ENCODE measurements at places on chromosomes 11 and 22. TPM values are rescaled to one million over a fixed set of nuclear protein-coding genes. Genes with fewer than 3 reads are reported as not detected.
A peak's percentile ranks its signal among the peaks of the same experiment; 100 is the strongest.

TEX12 gene
- not detected for total RNA-seq

ANKK1 gene
- total RNA-seq, result 0.06 TPM

DAGLA gene
- 0.91 TPM for total RNA-seq

LUZP2 gene
- total RNA-seq, result not detected

DNAJB13 gene
- not detected for total RNA-seq

ASPHD2 gene
- 3.9 TPM for total RNA-seq

DDI1 gene
- not detected for total RNA-seq

SMCO4 gene
- total RNA-seq, result 27.5 TPM

ARHGAP42 gene
- total RNA-seq, result 6.9 TPM

CRKL gene
- total RNA-seq, result 32.2 TPM

SMIM35 gene
- not detected for total RNA-seq

PAK1 gene
- 56.0 TPM for total RNA-seq

GLB1L3 gene
- total RNA-seq, result 0.23 TPM

IGF2 gene
- total RNA-seq, result 0.45 TPM

LRRC74B gene
- total RNA-seq, result not detected

GRCh38 chr11:66112601-66113499 lies 42.8 kb downstream of the PACS1 start:
- DNase-seq, result peak; percentile 78

- DNase-seq, result no peak
These were observed 18.9 kb downstream of the TOM1 start for GRCh38 chr22:35318346-35319215.

DNA sequence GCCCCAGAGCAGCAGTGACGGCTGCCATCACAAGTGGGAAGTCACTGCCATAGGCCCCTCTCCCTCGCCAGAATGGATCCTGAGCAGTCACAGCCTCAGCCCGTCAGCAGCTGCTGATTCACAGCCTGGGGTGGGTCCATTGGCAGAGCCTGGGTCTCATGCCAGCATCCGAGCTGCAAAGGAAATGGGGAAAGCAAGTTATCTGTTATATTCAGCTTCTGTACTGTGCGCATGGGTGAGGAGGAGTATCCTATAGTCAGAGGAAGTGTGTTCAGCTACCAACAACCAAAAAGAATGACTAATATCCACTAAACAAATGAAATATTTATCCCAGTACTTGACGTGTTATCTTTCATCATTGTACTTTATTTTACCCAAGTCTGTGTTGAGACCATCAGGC lies 119.7 kb downstream of the RCN1 start:
- peak; percentile 77 for DNase-seq

GRCh38 chr11:17687946-17688670 lies 31.3 kb upstream of the MYOD1 start:
- no peak for DNase-seq

DNA sequence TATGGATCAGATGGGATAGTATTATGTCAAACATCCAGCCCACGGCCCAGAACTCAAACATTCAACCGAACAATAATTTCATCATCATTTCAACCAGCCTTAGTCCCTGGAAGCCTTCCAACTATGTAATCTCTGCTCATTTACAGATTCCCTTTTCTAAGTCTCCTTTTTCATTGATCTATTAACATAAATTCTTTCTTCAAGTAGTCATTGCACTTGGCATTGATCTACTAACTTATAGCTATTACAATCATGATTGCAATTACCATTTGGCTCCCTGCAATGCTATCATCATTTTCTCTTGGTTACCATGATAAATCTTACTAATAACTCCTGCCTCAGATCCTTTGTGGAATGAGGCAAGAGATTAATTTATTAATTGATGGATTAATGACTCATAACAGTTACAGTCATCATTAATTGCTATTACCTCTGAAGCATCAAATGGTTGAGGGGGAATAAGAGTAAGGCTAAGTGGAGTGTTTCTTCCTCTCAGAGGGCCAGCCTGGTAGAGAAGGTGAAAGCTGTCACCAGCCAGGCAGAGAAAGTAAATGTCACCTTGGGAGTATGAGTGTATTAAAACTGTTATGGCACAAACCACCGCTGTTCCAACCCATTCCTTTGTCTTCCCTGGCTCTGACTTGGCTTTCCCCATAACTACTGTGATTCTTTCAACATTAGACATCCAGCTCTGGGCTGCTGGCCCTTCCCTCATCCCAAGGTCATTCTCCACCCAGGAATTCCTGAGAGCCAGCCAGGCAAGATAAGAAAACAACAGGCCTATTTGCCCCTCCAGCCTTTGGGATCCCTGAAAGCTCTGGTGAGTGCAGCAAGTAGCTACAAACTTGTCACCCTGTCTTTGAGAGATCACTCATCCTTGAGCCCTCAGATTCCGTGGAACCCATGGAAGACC lies 174.7 kb downstream of the RRAS2 start:
- DNase-seq, result no peak

GRCh38 chr11:2587976-2588748 lies 111.6 kb downstream of the KCNQ1OT1 start:
- DNase-seq, result no peak

DNA sequence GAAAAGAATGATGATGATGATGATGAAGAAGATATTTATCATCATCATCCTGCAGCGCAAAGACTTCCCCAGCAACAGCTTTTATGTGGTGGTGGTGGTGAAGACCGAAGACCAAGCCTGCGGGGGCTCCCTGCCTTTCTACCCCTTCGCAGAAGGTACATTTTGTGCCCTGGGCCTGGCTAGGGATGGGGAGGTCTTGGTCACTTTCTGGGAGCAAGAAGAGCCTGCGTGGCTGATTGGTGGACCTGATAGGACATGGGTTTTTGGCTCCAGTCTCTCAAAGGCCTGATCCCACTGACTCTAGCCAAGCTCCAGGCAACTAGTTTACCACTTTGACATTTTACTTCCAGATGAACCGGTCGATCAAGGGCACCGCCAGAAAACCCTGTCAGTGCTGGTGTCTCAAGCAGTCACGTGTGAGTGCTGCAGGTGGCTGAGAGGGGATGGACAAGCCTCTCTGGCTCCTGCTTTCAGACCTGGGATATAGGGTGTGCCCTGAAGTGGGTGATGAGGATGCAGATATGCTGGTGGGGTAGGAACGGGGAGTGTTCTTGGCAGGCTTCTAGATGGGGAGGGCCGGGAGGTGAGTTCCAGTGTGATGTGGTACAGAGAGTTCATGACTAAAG lies 5.3 kb downstream of the SIDT2 start:
- no peak for DNase-seq

GRCh38 chr11:75011357-75011756 lies 22.6 kb downstream of the NEU3 start:
- DNase-seq, result no peak

- DNase-seq, result no peak
These were observed 124.0 kb upstream of the RCN1 start for GRCh38 chr11:31966846-31967245.

DNA sequence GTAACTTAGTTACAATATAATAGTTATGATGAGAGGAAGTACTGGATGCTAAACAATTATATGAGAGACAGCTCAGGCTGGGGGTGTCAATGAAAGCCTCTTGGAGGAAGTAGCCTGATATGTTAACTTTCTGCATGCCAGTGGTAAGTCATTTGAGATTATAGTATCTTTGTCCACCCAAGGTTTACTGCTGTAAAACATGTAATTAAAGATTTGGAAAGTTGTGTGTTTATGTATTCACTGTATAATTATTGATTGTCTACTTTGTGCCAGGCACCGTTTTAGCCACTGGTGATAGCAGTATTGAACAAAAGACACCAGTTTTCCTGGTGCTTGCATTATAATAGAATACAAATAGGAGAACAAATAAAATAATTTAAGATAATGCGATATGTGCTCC lies 624 bp upstream of the DNAJB7 start:
- no peak for DNase-seq

- DNase-seq, result no peak
These were observed 116.5 kb downstream of the PTPRJ start for GRCh38 chr11:48096588-48097525.

- no peak for DNase-seq
These were observed 164.4 kb downstream of the TEAD1 start for GRCh38 chr11:12838463-12839123.

GRCh38 chr11:75311858-75312288 lies 39.6 kb downstream of the ARRB1 start:
- DNase-seq, result peak; percentile 66

GRCh38 chr11:6022956-6023355 lies 7.6 kb downstream of the OR56A1 start:
- peak; percentile 13 for DNase-seq

- no peak for DNase-seq
These were observed 3.7 kb upstream of the GAL start for GRCh38 chr11:68680541-68681231.

GRCh38 chr11:77438487-77438886 lies 35.4 kb downstream of the PAK1 start:
- no peak for DNase-seq

GRCh38 chr11:126007238-126007637 lies 55.4 kb downstream of the CDON start:
- DNase-seq, result peak; percentile 62

DNA sequence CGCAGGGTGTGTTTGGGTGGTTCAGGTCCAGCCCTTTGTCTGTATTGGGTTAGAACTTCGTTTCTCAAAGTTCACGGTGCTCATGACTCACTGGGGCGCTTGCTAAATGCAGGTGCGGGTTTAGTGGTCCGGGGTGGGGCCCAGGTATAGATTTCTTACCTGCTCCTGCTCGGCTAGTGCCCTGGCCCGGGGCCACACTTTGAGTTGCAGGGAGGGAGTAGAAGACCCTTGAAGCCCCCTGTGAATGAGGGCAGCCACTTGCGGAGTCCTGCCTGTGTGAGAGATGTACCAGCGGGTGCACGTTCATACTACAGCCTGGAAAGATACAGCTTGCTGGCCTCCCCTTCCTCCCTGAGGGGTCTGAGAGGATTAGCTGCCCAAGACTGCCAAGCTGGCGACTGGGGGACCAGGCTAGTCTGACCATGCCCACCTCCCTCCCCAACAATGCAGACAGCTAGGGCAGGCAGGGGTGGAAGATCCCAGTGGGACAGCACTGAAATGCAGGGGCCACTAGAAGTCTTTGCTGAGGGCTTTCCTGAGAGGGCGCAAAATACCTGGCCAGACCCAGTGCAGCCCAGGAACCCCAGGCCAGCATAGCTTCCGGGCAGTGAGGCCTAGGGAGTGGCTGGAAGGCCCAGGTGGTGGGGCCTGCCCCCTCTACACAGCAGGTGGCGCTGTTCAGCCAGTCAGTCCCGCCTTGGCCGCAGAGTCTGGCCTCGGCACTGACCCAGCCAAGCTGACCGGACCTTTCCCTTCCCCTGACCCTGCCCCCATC lies 5.1 kb upstream of the MYRF start:
- DNase-seq, result peak; percentile 69

DNA sequence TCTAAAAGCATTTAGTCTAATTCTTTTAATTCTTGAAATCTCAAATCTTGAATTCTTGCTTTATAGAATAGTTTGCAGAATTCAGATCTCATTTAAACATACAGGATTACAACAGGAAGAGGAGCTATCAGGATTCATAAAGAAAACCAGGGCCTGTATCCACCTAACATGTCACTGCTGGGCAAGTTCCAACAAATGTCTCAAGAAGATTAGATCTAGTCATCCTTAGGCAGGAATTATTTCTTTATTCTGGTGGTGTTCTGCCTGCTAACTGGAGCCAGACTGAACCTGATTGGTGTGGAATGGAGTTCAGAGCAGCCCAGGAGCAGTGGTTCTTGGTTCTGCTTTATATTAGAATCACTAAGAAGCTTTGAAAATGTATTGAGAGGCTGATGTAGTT lies 500.7 kb downstream of the LRRC4C start:
- DNase-seq, result no peak

GRCh38 chr11:125263268-125263790 lies 98.8 kb downstream of the PKNOX2 start:
- peak; percentile 93 for DNase-seq

- no peak for DNase-seq
These were observed 7.6 kb upstream of the PTH start for GRCh38 chr11:13503393-13503792.

- DNase-seq, result no peak
These were observed 85.3 kb downstream of the GGT1 start for GRCh38 chr22:24688256-24688655.

GRCh38 chr11:23679041-23679440 lies 817.8 kb upstream of the LUZP2 start:
- DNase-seq, result no peak

DNA sequence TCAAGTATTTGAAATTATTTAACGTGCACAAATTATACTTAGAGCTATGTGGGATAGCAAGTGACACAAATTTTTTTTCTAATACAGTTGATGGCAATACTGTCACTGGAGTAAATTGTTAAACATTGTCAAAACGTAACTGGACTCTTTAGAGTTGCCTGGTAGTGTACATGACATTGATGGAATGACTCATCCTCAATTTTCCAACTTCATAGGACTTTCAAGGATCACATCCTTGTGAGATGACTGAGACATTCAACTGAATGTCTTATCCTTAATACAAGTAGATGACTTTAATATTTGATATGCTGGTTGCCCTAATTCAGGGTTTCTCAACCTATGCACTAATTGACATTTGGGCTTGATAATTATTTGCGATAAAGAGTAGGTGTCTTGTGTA lies 310.0 kb downstream of the SWAP70 start:
- no peak for DNase-seq

GRCh38 chr11:132430429-132431062 lies 1060.1 kb downstream of the NTM start:
- DNase-seq, result peak; percentile 32

DNA sequence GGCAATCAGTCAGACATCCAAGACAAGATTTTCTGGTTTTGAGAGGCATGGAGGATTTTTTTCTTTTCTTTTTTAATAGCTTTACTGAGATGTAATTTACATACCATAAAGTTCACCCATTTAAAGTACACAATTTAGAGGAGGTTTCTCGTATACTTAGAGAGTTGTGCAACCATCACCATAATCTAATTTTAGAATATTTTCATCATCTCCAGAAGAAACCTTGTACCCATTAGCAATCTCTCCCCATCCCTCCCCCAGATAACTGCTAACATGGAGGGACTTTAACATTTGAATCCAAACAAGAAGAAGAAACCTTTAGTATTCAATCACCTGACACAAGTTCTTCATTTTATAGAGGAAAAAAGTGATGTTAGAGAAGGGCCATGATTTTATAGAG lies 83.6 kb downstream of the CLPB start:
- no peak for DNase-seq

DNA sequence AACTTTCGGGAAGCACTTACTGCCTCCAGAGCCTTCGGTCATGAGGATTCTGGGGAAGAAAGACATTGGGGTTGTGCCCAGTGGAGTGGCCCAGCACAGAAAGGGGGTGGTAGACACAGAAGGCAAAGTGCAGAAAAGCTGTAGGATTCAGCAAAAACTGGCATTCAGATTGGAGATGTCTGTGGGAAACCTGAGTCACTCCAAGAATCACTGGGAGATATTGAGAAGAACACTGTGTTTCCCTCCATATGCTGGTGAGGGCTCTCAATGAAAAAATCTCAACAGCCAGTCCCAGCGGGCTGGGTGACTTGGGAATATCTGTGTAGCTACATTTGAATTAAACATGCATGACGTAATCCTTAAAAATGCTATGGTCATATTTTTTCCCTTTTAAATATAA lies 61.2 kb upstream of the RCN1 start:
- no peak for DNase-seq

GRCh38 chr11:113167599-113167998 lies 146.8 kb upstream of the TTC12 start:
- DNase-seq, result no peak

GRCh38 chr11:3164138-3164551 lies 965 bp downstream of the OSBPL5 start:
- DNase-seq, result no peak

GRCh38 chr11:46235777-46236688 lies 41.4 kb upstream of the CREB3L1 start:
- DNase-seq, result no peak

GRCh38 chr11:76096552-76096951 lies 109.8 kb downstream of the WNT11 start:
- no peak for DNase-seq

- peak; percentile 3 for DNase-seq
These were observed 9.4 kb downstream of the PIM3 start for GRCh38 chr22:49969751-49970527.
